ENCODE measurements at places on chromosomes 13 and 19.

DNA sequence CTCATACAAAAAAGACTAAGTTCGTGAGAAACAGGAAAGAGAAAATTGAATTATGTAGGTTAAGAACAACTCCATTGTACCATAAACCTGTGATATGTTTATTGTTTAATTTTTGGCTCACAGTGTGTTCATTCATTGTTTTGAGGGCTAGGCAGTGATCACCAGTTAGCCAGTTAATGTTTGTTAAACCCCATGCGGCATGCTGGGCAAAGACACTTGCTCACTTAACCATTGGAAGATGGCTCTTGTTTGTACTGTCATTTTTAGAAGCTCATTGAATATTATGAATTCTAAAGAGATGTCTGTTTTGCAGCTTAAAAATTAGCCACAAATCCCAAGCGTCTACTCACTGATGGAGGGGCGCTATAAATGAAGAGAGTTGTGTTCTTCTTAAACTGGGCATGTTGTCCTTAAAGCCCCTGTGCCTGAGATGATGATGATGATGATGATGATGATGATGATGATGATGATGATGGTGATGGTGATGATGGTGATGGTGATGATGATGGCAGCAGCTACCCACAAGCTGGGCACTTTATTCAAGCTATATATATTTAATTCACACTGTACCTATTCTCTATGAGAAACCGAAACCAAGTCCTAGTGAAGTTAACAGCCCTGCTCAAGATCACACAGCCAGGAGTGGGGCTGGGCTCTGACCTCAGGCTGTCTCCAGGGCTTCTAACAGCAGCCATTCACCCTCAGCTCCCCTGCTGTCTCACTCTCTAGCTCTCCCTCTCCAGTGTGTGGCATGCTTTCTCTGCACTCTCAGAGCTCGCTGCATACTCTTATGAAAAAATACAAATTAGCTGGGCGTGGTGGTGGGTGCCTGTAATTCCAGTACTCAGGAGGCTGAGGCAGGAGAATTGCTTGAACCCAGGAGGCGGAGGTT is 169.1 kb downstream of the SHISA2 start:
- DNase-seq = no peak

- no peak for DNase-seq
These were observed 21.9 kb downstream of the CDC16 start for GRCh38 chr13:114256547-114256946.

DNA sequence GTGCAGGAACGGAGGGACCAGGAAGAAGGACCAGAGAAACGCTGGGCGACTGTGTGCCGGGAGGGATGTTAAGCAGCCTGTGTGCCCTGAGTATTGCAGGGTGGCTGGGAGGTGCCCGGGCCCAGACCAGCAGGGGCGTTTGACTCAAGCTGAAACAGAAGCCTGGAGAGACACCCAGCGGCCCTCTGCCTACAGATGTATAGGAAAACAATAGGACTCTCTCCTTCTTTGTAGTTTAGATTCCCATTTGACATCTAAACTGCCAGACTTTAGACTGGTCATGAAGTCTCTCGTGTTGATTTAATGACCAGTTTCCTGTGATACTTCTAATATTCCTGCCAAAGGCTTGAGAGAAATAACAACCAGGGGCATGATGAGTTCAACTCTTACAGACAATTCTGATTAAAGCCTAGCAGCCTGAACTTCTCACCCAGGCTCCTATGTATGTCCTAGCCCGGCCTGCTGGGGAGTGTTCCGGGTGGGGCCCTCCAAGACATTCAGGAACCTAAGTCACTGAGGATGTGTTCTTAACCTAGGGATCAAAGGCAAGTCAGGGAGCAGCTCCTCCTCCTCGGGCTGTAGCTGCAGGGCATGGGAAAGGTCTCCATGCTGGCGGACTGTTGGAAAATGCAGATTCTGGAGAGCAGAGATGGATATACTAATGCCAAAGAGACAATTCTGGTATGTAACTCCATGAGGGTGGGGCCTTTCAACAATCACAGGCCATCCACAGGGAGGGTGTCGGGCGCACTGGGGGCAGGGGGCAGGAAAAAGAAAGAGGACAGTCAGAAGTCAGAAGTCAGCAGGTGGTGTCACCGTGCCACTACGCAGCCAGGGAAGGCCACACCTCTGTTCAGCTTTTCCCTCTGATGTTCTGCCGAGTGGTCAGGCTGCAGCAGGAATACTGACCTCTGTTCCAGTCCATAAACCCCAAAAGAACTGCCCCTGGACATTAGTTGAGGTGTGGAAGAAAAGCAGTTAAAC is 131.8 kb downstream of the STARD13 start:
- DNase-seq = no peak

DNA sequence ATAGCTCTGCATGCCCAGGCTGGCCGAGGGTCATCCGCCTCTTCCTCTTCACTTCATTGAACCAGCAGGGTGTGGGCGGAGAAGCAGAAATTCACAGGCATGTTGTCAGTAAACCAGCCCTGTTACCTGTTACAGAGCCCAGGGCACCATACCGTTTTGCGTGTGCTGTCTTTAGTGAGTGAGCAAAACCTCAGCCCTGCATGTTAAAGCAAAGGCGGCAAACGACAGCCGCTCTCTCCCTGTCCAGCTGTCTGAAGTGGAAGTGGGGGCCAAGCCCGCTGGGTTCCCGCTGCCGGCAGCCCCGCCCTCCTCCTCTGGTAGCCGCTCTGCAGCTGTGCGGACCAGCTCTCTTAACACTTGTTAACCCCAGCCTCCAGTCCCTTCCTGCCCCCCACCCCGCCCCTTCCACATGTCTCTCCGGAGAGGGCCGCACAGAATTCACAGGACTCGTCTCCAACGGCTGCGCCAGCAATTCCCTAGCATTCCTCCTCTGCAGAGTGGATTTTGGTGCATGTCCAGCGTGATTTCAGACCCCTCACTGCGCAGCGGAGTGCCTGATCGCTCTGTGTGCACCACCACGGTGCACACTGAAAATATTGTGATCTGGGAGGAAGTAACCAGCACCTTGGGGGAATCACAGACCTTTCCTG is 12.7 kb downstream of the KLHL26 start:
- no peak for DNase-seq

- DNase-seq = no peak
These were observed 108.4 kb downstream of the KLF5 start for GRCh38 chr13:73167028-73167820.

DNA sequence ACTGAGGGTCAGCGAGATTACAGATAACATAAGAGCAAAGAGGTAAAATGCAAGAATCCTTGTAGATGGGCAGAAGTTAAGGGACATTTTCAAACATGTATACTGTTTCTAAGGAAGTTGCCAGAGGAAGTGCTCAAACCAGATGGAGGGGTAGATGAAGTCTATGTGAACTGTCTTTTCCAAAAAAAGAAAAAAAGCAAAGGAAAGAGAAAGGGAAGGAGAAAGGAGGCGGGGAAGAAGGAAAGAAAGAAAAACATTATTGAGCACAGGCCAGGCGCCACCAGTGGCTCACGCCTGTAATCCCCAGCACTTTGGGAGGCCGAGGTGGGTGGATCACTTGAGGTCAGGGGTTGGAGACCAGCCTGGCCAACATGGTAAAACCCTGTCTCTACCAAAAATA is 5.3 kb downstream of the DMAC2 start:
- no peak for DNase-seq

- DNase-seq = no peak
These were observed 13.0 kb downstream of the ERICH4 start for GRCh38 chr19:41455936-41456335.

- no peak for DNase-seq
These were observed 10.2 kb upstream of the ILF3 start for GRCh38 chr19:10643968-10644259.

GRCh38 chr19:33345163-33345562 is 28.3 kb upstream of the CEBPG start:
- no peak for DNase-seq

DNA sequence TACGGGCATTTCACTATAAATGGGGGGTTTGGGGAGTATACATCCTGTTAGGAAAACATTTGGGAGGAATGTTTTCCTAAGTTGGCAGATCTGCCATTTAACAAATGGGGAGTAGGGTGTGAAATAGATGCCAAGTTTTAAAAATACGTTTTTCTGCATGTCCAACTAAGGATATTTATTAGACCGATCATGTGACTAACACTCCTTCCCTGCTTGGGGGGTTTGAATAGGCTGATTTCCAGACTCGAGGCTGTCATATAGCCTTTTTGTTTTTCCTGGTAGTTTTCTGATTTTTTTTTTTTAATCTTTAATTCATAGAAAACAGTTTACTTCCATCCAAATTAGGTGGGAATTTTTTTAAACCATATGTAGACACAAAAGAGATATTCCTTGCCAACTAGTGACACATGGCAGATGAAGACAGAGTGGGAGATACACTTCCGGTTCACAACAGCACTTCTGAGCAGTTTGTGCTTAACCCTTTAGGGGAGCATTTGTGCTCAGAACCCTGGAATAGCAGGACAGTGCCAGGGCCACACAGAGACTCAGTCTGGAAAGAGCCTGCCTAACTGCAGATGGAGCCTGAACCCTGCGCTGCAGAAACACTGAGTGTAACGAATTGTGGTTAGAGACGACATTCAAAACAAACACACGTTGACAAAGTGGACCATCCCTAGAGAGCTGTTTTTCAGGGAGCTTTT is 5.6 kb upstream of the GATAD2A start:
- DNase-seq = no peak

- no peak for DNase-seq
These were observed 7.7 kb upstream of the NUDT15 start for GRCh38 chr13:48029859-48030258.

- DNase-seq = peak; percentile 20
These were observed at the start of gene ZNF835 for GRCh38 chr19:56671613-56671994. ZNF835 (minus strand) TSS chr19:56671757; CDS start chr19:56665198, 6,559 bp downstream.

All from cerebellar nuclear complex (tissue), 1 donor.